Tongue (tissue), 3 donors: ENCODE measurements at places on chromosomes 2 and 18.

DNA sequence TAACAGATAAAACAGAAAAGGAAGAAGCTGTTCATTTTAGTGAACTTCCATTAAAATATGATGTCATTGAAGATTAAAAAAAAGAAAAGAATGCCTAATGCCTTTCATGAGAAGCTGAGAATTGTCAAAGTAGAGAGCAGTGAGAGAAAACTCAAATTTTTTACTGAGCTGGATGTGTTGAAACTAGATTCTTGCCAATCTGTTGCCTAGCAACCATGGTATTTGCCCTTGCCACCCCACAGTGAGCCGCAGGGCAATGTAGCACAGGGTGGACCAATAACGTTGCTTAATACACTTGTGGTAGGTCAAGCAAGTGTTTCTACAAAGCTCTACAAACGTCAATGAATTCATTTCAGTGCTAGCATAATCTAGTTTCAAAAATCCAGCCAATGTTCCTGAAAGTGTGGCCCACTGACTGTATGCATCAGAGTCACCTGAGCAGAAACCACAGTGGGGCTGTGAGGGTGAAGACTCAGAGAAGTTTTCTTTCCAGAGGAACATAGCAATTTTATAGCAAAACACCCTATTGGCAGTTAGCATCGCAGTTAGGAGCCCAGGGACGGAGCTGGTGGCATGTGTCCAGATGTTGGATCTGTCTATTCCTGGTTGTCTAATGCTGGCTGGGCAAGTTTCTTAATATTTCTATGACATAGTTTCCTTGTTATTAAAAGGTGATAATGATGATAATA, 132.2 kb downstream of the DOCK10 start:
- DNase-seq: peak; percentile 63

- no peak for DNase-seq
Measured at GRCh38 chr2:150605664-150606063, 118.2 kb upstream of the RND3 start.

GRCh38 chr2:240421381-240421780, 14.1 kb upstream of the GPC1 start:
- DNase-seq: no peak

GRCh38 chr2:68689553-68690537, 44.8 kb upstream of the ARHGAP25 start:
- no peak for DNase-seq

DNA sequence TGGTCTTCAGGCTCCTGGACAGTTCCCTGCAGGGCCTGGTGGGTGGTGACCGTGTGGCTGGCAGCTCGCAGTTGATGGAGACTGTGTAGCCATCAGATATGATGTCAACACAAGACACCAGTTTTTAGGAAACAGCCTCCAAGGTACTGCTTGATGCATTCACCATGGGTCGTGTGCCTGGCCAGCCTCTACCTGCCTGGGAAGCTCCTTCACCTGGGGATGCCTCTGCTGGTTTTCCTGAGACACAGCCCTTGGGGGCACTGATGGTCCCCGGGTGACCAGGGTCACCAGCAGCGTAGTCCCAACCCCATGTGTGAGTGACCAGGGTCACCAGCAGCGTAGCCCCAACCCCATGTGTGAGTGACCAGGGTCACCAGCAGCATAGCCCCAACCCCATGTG, 33.6 kb upstream of the KCNG2 start:
- DNase-seq: no peak

DNA sequence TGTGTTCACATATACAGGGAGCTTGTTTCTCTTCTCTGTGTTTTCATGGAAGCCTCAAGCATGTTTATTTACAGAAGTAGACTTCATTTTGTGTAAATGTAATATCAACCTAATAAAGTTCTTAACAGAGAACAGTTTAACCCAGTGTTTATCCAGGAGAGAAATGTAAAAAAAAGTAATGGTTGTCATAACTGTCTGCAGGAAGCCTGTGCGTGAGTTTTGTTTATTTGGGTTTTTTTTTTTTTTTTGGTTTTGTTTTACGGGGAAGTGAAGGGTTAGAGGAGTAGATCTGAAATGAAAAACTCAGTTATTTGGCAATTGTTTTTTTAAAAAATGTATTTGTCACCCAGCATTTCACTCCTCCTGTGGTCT, 124.7 kb downstream of the RAPGEF4 start:
- DNase-seq: no peak

DNA sequence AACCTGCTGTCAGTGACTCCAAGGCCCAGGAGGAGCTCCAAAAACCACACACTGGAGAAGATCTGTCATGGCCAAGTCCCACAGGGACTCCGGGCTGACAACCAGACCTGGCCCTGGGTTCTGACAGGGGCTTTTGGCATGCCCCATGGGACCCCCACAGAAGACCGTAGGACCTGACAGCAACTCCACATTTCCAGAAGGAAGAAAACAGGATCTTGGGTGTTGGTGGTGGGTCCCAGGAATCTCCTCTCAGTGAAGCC, 275.9 kb upstream of the HS6ST1 start:
- DNase-seq: no peak

GRCh38 chr2:190802626-190803209, 77.9 kb upstream of the GLS start:
- DNase-seq: peak; percentile 10
